ENCODE measurements at places on chromosomes 6 and 20. TPM values are rescaled to one million over a fixed set of nuclear protein-coding genes. Genes with fewer than 3 reads are reported as not detected.

DNA sequence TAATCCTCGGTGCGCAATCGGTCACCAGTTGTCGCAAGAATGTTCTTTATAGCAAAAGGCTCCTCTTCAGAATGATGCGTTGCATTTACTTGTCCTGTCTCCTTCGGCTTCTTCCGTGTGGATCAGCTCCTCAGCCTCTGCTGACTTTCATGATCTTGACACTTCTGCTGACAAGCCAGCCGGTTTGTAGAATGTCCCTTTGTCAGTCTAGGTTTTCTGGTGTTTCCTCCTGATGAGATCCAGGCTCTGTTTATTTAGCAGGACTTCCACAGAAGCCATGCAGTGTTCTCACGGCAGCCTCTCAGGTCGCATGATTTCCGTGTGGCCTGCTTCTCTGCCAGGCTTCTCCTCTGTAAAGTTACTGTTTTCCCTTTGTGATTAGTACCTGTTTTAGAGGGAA lies 66.9 kb downstream of the STX11 start:
- H3K27me3 ChIP-seq = peaks cover 11% of the 10 kb centered on the region
- peaks cover 22% of the 10 kb centered on the region for H3K4me1 ChIP-seq
- no peak for DNase-seq
- peak overlapping the region; percentile 99 for H3K27ac ChIP-seq
- H3K4me3 ChIP-seq = peak overlapping the region; percentile 92

The EDN3 gene
- total RNA-seq = 2.3 TPM

GRCh38 chr6:168515376-168515775 lies 74.4 kb downstream of the SMOC2 start:
- H3K27ac ChIP-seq = no peak overlapping the region
- no peak for DNase-seq
- H3K4me1 ChIP-seq = no peaks in the 10 kb centered on the region
- H3K27me3 ChIP-seq = peaks cover 6% of the 10 kb centered on the region
- no peaks in the 10 kb centered on the region for H3K36me3 ChIP-seq
- H3K4me3 ChIP-seq = no peak overlapping the region

The HELZ2 gene
- total RNA-seq = 24.2 TPM

The DHX16 gene
- total RNA-seq = 29.6 TPM

DNA sequence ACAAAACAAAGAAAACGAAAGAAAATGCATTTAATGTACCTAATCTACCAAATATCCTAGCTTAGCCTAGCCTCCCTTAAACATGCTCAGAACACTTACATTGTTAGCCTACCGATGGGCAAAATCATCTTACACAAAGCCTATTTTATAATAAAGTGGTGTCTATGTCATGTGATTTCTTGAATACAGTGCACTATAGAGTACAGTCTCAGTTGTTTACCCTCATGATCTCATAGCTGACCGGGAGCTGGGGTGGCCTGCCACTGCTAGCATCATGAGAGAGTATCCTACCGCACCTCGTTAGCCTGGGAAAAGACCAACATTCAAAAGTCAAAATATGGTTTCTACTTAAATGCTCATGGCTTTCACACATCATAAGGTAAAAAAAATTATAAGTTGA lies 16.6 kb downstream of the GCNT2 start:
- no peak overlapping the region for H3K27ac ChIP-seq
- no peaks in the 10 kb centered on the region for H3K27me3 ChIP-seq
- H3K36me3 ChIP-seq = peaks cover 7% of the 10 kb centered on the region

The VEGFA gene
- 136 TPM for total RNA-seq

DNA sequence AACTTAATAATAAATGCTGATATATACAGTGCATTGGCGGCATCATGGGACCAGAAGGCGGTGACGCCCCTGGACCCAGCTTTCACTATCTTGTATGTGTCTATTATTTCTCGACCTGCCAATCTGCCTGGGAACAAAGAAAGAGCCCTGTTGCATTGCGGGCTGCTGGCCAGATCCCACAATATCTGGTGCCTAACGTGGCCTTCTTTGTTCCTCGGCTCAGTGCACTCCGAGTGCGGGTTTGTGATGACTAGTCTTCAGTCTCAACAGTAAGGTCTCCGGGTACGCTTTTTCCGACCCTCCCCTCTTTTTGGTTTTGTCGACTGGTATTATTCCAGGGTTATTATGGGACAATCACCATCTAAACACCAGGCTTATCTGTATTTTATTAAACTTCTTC lies 291.5 kb downstream of the TBC1D32 start:
- peak overlapping the region; percentile 61 for H3K27ac ChIP-seq
- H3K27me3 ChIP-seq = no peaks in the 10 kb centered on the region
- no peak for DNase-seq
- peaks cover 14% of the 10 kb centered on the region for H3K4me1 ChIP-seq
- no peaks in the 10 kb centered on the region for H3K36me3 ChIP-seq

GRCh38 chr6:170140129-170140528 lies 150.7 kb downstream of the DLL1 start:
- no peak for DNase-seq
- H3K27me3 ChIP-seq = peaks cover 3% of the 10 kb centered on the region
- H3K36me3 ChIP-seq = no peaks in the 10 kb centered on the region
- H3K27ac ChIP-seq = no peak overlapping the region
- peaks cover 3% of the 10 kb centered on the region for H3K4me1 ChIP-seq

The HLA-DMB gene
- total RNA-seq = 0.43 TPM

The BIRC7 gene
- not detected for total RNA-seq

Measured in type B pancreatic cell (in vitro differentiated cells).